ENCODE measurements at places on chromosomes 12 and 14.

GRCh38 chr14:100726550-100727085 lies at the start of gene DLK1:
Gene DLK1 (plus strand): TSS chr14:100726892. CDS start chr14:100727069, 177 bp downstream.
- no peak for DNase-seq

GRCh38 chr12:94648578-94648977 lies 1.8 kb downstream of the TMCC3 start:
- no peak for DNase-seq

GRCh38 chr12:78232756-78233155 lies 402.1 kb downstream of the NAV3 start:
- no peak for DNase-seq

- no peak for DNase-seq
Observed at GRCh38 chr14:65242732-65243134, 140.4 kb upstream of the MAX start.

DNA sequence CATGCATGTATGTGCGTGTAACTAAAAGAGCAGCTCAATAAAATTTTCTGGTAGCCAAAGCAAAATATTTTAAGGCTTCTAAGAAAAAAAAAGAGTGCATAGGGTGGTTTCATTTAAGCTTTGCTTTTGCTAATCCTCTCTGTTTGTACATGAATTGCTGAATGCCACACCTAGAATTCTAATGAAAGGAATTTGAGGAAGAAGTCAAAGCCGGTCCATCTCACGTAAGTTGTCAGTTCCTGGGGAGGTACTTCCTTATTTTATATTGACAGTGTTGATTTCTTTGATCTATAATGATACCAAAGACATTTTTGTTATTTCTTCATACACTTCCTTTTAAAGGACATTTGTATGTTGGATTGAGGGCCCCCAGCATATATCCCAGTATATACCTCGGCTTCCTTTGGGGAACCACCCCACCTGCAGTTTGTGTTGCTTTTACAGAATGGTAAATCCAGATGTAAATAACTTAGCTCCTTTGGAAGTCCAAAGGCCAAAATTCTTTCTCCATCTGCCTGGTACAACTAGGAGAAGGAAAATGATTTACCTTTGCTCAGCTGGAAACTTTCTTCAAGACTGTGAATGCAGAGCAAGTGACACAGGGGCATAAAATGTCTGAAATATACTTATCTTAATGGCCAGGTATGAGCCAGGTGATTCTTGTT lies 420.9 kb upstream of the ATP2B1 start:
- DNase-seq = no peak

DNA sequence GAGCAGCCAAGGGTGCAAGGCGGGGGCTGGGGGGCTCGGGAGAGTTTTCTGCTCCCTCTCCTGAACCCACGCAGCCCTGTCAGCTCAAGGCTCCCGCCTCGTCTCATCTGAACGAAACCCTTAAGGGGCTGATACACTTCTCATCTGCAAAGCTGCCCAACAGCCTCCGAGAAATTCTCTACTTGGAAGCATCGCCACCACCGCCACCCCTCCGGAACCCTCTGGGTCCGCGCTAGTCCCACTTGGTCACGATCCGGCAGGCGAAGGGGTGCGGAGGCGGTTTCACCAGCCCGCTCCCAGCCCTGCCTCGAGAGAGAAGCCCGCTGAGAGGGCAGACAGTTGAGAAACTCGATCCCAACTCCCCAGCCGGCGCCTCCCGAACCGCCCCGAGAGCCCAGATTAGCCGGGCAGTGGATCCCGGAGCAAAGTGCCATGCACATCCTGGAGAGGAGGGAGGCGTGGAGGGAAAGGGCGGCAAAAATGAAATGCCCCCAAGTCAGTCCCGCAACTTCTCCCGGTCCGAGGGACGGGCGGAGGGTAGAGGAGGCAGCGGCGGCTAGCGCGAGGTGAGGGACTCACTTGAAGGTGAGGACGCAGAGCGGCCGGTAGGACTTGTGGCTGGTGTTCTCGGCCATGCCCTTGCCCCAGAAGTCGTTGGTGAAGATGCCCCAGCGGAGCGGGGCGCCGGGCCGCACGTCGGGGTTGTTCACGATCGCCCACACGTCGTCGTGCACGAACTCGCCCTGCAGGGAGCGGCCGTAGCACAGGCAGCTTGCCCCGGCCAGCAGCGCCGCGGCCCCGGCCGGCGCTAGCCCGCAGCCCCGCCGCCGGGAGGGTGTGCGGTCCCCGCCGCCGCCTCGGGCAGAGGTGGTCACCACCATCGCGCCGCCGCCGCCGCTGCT lies 620 bp downstream of the TMTC1 start:
- no peak for DNase-seq

GRCh38 chr12:19546611-19547162 lies 107.4 kb downstream of the AEBP2 start:
- no peak for DNase-seq

DNA sequence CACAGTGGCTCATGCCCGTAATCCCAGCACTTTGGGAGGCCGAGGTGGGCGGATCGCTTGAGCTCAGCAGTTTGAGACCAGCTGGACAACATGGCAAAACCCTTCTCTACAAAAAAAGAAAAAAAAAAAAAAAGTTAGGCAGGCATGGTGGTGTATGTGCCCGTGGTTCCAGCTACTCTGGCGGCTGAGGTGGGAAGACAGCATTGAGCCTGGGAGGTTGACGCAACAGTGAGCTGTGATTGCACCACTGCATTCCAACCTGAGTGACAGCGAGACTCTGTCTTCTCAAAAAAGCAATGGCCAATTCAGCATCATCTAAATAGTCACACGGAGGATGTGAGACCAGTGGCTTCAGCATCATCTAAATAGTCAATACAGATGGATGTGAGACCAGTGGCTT lies 10.4 kb upstream of the SAMD4A start:
- DNase-seq = no peak

Data from stimulated activated CD4-positive, alpha-beta T cell treated with anti-CD3 and anti-CD28 coated beads, Interleukin-1b, Interleukin-23, amount 100 ng/mL, for 1 hour (primary cell).